ENCODE measurements at places on chromosomes 12 and 14. TPM values are rescaled to one million over a fixed set of nuclear protein-coding genes. Genes with fewer than 3 reads are reported as not detected.

GRCh38 chr12:126636821-126637220 lies 1571.6 kb downstream of the AACS start:
- DNase-seq, result no peak
- no peak overlapping the region for H3K27ac ChIP-seq
- no peaks in the 10 kb centered on the region for H3K36me3 ChIP-seq

GRCh38 chr12:5783289-5783920 lies 161.7 kb downstream of the ANO2 start:
- H3K4me1 ChIP-seq, result no peaks in the 10 kb centered on the region
- no peak for DNase-seq
- H3K36me3 ChIP-seq, result no peaks in the 10 kb centered on the region
- peaks cover 7% of the 10 kb centered on the region for H3K27me3 ChIP-seq
- H3K27ac ChIP-seq, result no peak overlapping the region
- H3K4me3 ChIP-seq, result no peak overlapping the region

DNA sequence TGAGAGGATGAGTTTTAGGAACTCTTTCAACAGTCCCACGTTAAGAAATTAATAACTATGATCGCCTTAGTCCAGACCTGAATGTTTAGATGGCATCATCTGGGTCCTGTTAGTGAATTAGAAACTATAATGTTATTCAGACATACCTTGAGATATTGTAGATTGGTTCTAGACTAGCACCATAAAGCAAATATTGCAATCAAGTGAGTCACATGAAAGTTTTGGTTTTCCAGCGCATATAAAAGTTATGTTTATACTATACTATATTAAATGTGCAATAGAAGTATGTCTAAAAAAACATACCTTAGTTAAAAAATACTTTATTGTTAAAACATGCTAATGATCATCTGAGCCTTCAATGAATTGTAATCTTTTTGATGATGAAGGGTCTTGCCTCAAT lies 106.6 kb upstream of the ATP2B1 start:
- H3K4me3 ChIP-seq, result no peak overlapping the region
- no peaks in the 10 kb centered on the region for H3K27me3 ChIP-seq
- H3K4me1 ChIP-seq, result no peaks in the 10 kb centered on the region

- H3K27ac ChIP-seq, result peak overlapping the region; percentile 90
- H3K36me3 ChIP-seq, result no peaks in the 10 kb centered on the region
- no peak for DNase-seq
- H3K4me3 ChIP-seq, result no peak overlapping the region
- no peaks in the 10 kb centered on the region for H3K27me3 ChIP-seq
- H3K4me1 ChIP-seq, result no peaks in the 10 kb centered on the region
These were observed 380.1 kb downstream of the RAD51B start for GRCh38 chr14:68199554-68200151.

- no peak for DNase-seq
- H3K27me3 ChIP-seq, result no peaks in the 10 kb centered on the region
- no peaks in the 10 kb centered on the region for H3K4me1 ChIP-seq
These were observed 65.4 kb downstream of the SPATS2 start for GRCh38 chr12:49432616-49433015.

DNA sequence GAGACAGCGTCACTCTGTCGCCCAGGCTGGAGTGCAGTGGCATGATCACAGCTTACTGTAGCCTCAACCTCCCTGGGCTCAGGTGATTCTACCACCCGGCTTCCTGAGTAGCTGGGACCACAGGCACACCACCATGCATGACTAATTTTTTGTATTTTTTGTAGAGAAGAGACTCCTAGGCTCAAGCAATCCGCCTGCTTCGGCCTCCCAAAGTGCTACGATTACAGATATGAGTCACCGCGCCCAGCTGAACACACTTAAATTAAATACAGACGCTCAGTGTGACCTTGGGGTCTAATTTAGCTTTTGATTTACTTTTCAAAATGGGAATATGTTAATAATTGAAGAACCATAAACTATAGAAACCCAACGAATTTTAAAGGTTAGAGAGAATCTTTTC lies 77.2 kb downstream of the C2CD5 start:
- no peaks in the 10 kb centered on the region for H3K36me3 ChIP-seq
- H3K27me3 ChIP-seq, result no peaks in the 10 kb centered on the region
- H3K27ac ChIP-seq, result no peak overlapping the region
- no peaks in the 10 kb centered on the region for H3K4me1 ChIP-seq
- no peak for DNase-seq
- no peak overlapping the region for H3K4me3 ChIP-seq

DNA sequence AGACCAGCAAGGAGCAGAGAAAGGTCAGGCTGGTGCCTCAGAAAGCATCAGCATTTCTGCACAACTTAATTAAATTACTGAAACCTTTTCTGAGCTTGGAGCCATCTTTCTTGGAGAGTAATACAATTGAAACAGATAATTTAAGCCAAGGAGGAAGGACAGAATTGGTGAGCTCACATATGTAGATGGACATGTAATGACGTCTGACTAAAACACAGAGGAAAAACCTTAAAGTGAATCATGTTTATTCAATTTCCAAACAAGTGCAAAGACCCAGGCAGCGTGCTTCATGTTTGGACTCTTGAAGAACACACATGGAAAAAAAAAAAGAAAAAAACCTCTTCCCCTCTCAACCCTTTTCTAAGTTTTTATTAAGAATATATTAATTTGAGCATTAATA lies 19.0 kb downstream of the SUSD6 start:
- peaks cover 9% of the 10 kb centered on the region for H3K4me1 ChIP-seq
- no peak overlapping the region for H3K27ac ChIP-seq
- no peaks in the 10 kb centered on the region for H3K36me3 ChIP-seq
- H3K27me3 ChIP-seq, result no peaks in the 10 kb centered on the region
- H3K4me3 ChIP-seq, result no peak overlapping the region
- DNase-seq, result no peak

DNA sequence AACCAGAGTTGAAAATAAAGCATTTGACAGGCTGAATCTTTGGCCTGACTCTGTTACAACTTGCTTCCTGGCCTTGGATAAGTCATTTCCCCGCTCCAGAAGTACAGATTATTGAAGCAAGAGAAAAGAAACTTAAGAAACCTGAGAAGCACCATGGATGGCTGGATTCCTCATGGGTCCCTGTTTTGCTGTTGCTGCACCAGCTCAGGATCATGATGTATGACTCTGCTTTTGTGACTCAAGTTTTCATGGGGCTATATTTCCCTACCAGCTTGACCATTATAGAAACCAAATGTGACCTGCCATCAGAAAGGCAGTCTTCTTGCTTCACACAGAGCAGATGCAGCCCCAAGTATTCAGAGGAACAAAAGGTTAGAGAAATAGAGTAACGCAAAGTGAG lies 921.8 kb downstream of the BCL11B start:
- H3K36me3 ChIP-seq, result no peaks in the 10 kb centered on the region
- no peak for DNase-seq
- H3K4me1 ChIP-seq, result no peaks in the 10 kb centered on the region
- no peak overlapping the region for H3K27ac ChIP-seq

- DNase-seq, result no peak
- no peaks in the 10 kb centered on the region for H3K36me3 ChIP-seq
- no peaks in the 10 kb centered on the region for H3K27me3 ChIP-seq
These were observed 471.7 kb upstream of the STXBP6 start for GRCh38 chr14:25521616-25522015.

DNA sequence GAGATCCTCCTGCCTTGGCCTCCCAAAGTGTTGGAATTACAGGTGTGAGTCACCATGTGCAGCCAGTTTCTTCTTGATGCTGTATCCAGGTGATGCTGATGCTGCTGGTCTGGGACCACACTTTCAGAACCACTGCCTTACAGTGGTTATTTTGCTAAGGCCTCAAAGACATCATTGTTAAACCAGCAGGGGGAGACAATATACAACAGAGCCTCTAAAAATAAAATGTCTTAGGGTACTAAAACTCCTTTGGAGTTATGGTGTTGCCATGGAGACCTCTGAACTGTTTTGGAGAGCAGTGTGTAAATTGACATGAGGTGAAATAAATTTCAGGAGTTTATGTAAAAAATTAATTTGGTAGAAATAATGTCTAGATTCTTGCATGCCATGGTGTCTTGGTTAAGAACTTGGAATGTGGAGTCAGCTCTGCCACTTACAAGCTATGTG lies 1.1 kb upstream of the ARG2 start:
- H3K4me1 ChIP-seq, result no peaks in the 10 kb centered on the region
- no peak for DNase-seq
- H3K36me3 ChIP-seq, result no peaks in the 10 kb centered on the region
- no peak overlapping the region for H3K4me3 ChIP-seq
- peak overlapping the region; percentile 91 for H3K27ac ChIP-seq

GRCh38 chr14:101591582-101591981 lies 30.3 kb downstream of the DIO3 start:
- no peaks in the 10 kb centered on the region for H3K36me3 ChIP-seq
- no peaks in the 10 kb centered on the region for H3K4me1 ChIP-seq
- H3K4me3 ChIP-seq, result no peak overlapping the region
- no peak for DNase-seq
- H3K27ac ChIP-seq, result no peak overlapping the region

GRCh38 chr12:129063600-129063999 lies 210.3 kb downstream of the GLT1D1 start:
- no peaks in the 10 kb centered on the region for H3K4me1 ChIP-seq
- DNase-seq, result no peak
- no peaks in the 10 kb centered on the region for H3K36me3 ChIP-seq
- H3K27me3 ChIP-seq, result no peaks in the 10 kb centered on the region
- no peak overlapping the region for H3K27ac ChIP-seq
- H3K4me3 ChIP-seq, result no peak overlapping the region

DNA sequence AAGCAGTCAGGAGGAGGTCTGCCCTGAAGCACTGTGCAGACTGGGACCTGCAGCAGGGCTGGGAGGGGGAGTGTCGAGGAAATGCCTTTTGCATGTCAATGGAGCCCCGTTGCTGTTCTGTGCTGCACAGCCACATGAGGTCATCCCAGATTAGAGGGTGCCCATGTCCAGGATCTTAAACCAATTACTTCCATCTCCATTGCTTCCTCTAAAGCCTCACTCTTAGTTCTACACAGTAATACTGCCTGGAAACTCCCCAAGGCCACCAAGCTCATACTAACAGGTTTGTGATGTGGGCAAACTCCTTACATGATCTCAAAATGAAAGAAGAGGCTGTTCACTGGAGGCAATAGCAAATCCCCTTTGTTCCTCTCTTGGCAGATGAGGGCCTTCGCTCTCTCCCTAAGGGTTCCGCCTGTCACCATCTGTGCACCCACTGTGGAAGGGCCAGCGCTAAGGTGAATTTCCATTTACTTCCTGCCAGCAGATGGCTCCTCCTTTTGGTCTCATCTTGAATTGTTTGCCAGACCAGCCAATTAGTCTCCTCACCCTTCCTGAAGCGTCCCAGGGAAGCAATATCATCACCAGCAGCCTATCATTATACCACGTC lies 35.4 kb upstream of the LTA4H start:
- H3K27ac ChIP-seq, result no peak overlapping the region
- H3K4me3 ChIP-seq, result no peak overlapping the region
- no peaks in the 10 kb centered on the region for H3K4me1 ChIP-seq
- peak; percentile 18 for DNase-seq
- H3K27me3 ChIP-seq, result no peaks in the 10 kb centered on the region

DNA sequence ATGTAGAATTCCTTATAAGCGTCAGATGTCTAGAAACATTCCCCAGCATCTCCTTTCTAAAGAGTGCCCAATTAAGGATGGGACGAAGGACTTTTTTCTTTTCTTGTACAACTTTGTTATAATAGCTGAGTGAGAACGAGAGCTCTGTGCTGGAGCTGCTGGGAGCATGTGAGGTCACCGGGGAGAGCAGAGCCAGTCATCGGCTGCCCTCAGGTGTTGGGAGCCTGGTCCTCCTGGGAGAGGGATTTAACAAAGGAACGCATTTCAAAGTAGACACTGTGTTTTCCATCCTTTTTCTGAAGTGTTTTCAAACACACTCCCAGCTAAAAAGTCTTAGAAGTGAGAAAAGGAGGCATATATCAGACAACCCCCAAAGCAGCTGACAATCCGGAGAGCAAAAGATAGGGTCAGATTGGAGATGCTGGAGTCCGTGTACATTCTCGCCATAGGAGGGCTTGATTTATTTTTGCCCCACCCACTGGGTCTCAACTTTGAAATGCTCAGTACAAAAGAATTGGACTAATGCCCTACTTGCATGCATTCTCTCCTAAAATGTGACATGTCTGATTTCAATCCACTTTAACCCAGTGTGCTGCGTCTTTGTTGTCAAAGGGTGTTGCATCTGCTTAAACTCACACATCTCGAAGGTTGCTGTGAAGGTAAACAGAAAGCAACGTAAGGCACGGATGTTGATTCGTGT lies 50.8 kb upstream of the PIWIL1 start:
- H3K4me1 ChIP-seq, result no peaks in the 10 kb centered on the region
- H3K36me3 ChIP-seq, result no peaks in the 10 kb centered on the region
- no peak overlapping the region for H3K27ac ChIP-seq
- H3K4me3 ChIP-seq, result no peak overlapping the region

GRCh38 chr12:47028981-47029708 lies 50.3 kb upstream of the PCED1B start:
- no peak for DNase-seq
- no peaks in the 10 kb centered on the region for H3K27me3 ChIP-seq
- H3K36me3 ChIP-seq, result no peaks in the 10 kb centered on the region
- H3K27ac ChIP-seq, result no peak overlapping the region

GRCh38 chr14:73784181-73784987 lies 67.2 kb upstream of the PTGR2 start:
- no peak for DNase-seq
- H3K36me3 ChIP-seq, result no peaks in the 10 kb centered on the region
- no peaks in the 10 kb centered on the region for H3K27me3 ChIP-seq
- peaks cover 25% of the 10 kb centered on the region for H3K4me1 ChIP-seq
- H3K4me3 ChIP-seq, result peak overlapping the region; percentile 73

GRCh38 chr14:25400607-25401206 lies 350.8 kb upstream of the STXBP6 start:
- no peaks in the 10 kb centered on the region for H3K36me3 ChIP-seq
- no peaks in the 10 kb centered on the region for H3K27me3 ChIP-seq
- H3K4me1 ChIP-seq, result no peaks in the 10 kb centered on the region

DNA sequence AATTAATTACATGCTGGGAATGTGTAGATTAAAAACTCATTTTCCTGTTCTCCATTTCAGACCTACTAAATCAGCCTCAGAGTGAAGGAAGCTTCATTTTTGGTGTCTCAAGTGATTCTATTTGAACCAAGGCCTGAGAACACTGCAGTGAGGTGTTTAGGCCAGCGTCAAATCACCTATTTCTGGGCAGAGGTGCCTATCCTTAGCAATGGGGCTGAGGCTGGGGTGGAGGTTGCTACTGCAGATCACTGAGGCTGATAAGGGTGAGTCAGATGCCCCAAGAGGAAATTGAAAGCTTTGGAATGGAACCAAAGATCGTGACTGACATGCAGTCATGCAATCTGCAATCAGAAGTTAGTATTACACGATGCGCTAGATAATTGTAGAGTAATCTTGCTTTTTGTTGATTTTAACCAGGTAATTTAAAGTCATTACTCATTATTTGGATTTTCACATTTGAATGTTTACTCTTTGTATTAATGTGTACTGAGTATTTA lies 4.4 kb downstream of the TXNRD1 start:
- H3K27me3 ChIP-seq, result no peaks in the 10 kb centered on the region
- peaks cover 6% of the 10 kb centered on the region for H3K4me1 ChIP-seq
- no peak overlapping the region for H3K4me3 ChIP-seq
- peak overlapping the region; percentile 71 for H3K27ac ChIP-seq
- no peaks in the 10 kb centered on the region for H3K36me3 ChIP-seq

Gene NR1H4
- not detected for total RNA-seq

Gene IAPP
- total RNA-seq, result not detected

Gene SSPN
- total RNA-seq, result 17.7 TPM

Gene TMEM120B
- 6.1 TPM for total RNA-seq

Gene HPD
- total RNA-seq, result not detected

Gene PELI2
- total RNA-seq, result 16.2 TPM

Gene COA8
- 27.2 TPM for total RNA-seq

Gene CGRRF1
- 25.5 TPM for total RNA-seq

Gene SLC6A15
- total RNA-seq, result 2.0 TPM

Gene KRT6C
- not detected for total RNA-seq

Gene KRT73
- not detected for total RNA-seq

Gene ZNF410
- total RNA-seq, result 59.0 TPM

Gene ACVRL1
- 274 TPM for total RNA-seq
